Natural killer cell treated with Interleukin-12 subunit alpha and Interleukin-12 subunit beta and Interleukin-15 and Interleukin-18, amount 100 ng/mL, for 72 hours (primary cell): ENCODE measurements at places on chromosomes 7 and 10.

DNA sequence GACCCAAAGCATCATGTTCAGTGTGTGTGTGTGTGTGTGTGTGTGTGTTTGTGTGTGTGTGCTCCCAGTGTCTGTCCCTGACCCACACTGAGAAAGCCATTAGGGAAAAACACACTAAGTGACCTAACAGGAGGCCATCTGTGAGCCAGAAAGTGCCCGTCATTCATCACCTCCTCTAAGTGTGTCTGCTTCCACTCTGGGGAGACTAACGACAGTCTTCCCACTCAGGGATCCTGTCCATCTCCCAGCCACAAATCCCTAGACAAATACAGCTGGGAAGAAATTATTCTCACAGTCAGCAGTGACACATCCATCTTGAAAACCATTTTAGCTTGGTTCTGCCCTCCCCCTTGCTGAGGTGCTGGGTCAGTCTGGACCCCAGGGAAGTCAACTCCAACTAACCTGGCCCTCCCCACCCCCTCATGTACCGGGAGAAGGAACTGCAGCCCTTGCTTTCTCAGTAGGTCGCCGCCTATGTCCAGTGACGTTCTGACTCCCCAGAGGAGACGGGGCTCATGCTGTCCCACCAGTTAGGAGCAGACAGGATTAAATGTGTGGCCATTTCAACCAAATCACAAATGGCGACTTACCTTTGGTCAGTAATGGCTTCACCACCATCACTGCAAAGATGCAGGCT, 296.5 kb upstream of the ZNF32 start:
- no peak for DNase-seq

- no peak for DNase-seq
Observed at GRCh38 chr7:23470330-23471105, at the start of gene IGF2BP3. IGF2BP3 (minus strand) TSS chr7:23470491; CDS start chr7:23470110, 381 bp downstream.

- DNase-seq, result no peak
Observed at GRCh38 chr7:44284881-44285541, 40.4 kb downstream of the CAMK2B start.

DNA sequence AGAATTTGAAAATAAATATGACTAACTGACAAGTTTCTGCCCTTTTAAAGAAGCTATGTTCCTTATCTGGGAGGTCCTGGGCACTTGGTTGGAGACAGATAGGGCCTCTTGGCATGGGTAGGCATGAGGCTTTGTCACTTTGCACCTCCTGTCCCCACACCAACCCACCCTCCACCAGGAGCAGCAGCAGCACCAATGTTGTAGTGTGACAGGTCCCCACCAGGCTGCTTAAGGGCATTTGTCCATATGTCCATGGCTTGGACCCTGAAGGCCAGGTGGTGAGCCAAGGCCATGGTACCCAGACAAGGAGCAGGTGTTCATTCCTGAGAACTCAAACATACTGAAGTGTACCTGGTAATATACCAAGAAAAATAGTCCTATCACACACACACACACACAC, 629.1 kb downstream of the ACTR3B start:
- DNase-seq, result no peak

- DNase-seq, result no peak
Observed at GRCh38 chr10:28326516-28327490, 23.9 kb upstream of the MPP7 start.

GRCh38 chr10:84908491-84908890, 580.1 kb downstream of the CCSER2 start:
- no peak for DNase-seq

DNA sequence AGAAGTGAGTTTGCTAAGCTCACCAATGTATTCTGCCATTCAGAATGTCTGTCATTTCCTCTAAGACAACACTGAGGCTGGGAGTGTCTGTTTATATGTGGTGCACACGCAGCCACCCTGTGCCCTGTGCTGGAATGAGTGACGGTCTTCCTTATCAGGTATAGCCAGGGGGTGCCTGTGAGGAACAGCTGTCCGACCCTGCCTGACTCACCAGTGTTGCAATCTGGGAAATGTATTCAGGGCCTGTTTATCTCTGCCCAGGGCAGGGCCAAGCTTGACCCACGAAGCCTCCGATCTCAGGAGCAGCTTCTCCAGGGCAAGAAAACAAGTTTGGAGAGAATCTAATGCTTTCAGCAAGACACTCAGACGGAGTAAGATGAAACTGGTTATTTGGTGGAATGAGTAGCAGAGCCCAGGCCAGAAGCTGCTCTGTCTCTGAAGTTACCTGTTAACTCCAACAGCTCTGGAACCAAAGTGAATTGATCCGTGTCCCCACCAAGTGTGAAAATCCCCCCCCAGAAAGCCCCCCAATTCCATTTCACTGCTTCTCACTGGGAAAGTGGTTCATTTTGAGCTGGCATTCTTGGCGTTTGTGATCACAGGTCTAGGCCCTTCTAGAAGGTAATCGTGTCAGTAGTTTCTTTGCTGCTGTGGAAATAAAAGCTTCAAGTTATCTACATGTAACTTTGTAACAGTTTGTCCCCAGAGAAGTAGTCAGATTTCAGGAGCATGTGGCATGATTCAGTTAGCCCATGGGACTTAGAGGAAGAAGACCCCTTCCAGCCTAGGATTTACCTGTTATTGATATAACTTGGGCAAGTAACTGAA, 6.1 kb upstream of the UBE2H start:
- no peak for DNase-seq

DNA sequence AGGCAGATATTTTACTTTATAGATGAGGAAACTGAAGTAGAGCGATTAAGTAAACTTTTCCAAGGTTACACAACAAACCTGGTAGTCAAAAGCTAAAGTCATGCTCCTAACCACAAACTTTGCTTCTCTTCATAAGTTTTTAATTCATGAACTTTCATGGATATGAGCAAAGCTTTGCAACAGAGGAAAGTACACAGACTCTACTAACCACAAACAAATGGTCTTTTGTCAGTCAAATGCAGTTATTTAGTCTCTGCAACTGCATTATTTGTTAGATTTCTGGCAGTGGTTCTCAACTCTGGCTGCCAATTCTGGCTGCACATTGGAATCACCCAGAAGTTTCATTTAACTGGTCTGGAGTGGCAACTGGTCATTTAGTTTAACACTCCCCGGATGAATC, 140.6 kb upstream of the TMEM168 start:
- no peak for DNase-seq

- no peak for DNase-seq
Observed at GRCh38 chr7:79984210-79984609, 150.4 kb upstream of the GNAI1 start.

DNA sequence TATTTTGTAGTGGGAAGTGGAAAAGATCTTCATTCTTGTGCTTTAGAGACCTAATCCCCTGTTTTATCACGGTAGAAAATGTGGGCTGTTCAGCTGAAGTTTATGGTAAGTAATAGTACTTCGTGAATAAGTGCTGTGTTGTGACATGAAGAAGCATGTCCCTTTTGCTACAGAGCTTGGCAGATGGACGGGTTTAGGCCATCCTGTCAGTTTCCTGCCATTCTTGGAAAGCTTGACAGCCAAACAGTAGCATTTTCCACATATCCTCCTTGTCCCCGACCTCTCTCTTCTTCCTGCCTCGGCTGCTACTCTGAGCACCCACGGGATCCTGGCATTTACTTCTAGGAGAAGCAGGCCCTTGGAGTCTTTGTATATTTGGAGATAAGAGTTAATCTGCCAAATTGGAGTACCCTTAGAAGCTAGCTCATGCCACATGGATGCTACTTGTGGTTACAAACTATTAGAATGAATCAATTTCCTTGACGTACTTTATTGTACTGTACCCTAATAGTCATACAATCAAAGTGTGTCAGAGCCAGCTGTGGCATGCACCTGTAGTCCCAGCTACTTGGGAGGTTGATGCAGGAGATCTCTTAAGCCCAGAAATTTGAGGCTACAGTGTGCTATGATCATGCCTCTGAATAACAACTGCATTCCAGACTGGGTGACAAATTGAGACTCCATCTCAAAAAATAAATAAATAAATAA, 39.2 kb downstream of the PNLIPRP3 start:
- DNase-seq, result no peak

DNA sequence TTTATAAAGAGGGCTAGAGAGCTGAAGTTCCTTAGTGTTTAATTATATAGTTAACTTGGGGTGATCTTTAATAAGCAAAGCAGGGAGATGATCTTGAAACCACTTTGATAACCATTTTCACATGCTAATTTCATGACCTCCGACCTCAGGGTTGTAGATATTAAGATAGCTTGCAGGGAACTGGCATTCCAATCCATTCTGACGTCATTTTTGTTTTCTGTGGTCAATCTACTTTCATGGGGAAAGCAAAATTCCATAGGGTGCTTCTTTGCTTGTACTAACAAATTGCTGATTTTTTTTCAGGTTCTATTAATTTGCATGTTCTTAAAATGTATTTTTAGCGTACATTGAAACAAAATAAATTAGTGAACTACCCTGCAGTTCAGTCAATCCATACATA, 139.3 kb downstream of the CDCA7L start:
- no peak for DNase-seq

- DNase-seq, result no peak
Observed at GRCh38 chr10:122323941-122324675, 50.4 kb upstream of the PLEKHA1 start.
